Vagina (tissue), 2 donors: ENCODE measurements at places on chromosomes 1 and 21.

DNA sequence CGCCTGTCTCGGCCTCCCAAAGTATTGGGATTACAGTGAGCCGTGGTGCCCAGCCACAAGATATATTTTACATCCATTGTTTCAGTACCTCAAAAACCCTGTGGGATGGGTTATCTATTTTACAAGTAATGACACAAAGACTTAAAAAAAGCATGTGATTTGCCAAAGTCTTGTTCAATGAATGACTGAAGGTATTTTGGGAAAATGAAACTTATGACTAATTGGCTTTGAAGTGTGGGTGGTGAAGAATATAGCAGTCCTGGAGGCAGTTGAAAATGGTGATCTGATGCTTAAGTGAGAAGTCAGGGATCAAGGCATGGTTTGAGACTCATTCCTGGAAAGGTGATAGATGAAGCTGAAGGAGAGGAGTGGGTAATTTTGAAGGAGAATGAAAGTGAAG is 3.0 kb downstream of the SWT1 start:
- no peak for DNase-seq

GRCh38 chr1:99146129-99146848 is 118.0 kb upstream of the PLPPR4 start:
- no peak for DNase-seq

- no peak for DNase-seq
Measured at GRCh38 chr1:158045639-158046038, 52.2 kb downstream of the KIRREL1 start.

DNA sequence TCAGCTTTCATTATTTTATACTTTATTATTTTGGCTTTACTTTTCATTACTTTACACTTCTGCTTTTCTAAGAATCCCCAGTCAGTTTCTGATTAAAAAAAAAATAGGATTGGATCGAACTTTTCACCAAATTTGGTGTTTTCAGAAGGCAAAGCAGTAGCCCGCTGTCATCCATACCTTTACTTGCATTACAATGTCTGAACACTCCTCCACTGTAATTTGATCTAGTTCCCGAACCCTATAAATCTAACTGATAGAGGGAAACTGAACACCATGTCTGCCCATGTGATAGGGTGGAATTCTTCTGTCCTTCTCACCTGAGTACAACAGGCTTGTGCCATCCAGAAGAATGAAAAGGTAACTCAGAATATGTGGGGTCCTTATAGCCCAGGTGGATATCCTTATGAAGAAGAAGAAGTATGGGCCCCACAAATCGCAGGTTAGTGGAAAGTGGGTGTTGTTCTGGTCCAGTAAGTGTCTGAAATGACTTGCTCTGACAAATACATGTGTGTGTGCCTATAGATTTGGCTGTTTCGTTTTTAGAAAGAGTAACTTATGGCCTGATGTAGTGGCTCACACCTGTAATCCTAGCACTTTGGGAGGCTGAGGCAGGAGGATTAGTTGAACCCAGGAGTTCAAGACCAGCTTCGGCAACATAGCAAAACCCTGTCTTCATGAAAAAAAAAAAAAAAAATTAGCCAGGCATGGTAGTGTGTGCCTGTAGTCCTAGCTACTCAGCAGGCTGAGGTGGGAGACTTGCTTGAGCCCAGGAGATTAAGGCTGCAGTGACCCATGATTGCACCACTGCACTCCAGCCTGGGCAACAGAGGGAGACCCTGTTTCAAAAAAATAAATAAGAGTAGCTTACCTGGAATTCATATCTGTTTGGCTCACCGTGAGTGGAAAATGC is 26.6 kb upstream of the CDC14A start:
- no peak for DNase-seq

- no peak for DNase-seq
Measured at GRCh38 chr21:21439761-21440160, 441.6 kb downstream of the NCAM2 start.

- no peak for DNase-seq
Measured at GRCh38 chr1:101243751-101244150, 6.9 kb downstream of the S1PR1 start.

GRCh38 chr1:23446661-23447310 is 22.2 kb upstream of the TCEA3 start:
- no peak for DNase-seq

GRCh38 chr1:211902624-211903291 is 72.2 kb upstream of the LPGAT1 start:
- DNase-seq, result no peak

DNA sequence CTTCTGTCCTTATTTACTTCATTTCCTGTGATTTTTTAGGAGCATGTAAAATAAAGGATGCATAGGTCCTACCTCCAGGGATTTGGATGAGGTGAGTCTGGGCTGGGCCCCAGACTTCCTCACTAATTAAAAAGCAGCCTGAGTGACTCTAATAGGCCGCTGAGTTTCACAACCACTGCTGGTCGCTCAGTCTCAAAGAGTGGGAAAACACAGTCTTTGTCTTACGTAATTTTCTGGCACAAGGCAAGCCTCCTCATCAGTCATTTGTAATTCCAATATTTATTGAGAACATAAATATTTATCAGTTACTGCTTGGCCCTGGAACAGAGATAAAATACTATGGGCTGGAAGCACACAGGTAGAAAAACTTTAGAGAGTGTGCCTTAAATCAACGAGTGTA is 195.4 kb upstream of the RUNX1 start:
- DNase-seq, result no peak

DNA sequence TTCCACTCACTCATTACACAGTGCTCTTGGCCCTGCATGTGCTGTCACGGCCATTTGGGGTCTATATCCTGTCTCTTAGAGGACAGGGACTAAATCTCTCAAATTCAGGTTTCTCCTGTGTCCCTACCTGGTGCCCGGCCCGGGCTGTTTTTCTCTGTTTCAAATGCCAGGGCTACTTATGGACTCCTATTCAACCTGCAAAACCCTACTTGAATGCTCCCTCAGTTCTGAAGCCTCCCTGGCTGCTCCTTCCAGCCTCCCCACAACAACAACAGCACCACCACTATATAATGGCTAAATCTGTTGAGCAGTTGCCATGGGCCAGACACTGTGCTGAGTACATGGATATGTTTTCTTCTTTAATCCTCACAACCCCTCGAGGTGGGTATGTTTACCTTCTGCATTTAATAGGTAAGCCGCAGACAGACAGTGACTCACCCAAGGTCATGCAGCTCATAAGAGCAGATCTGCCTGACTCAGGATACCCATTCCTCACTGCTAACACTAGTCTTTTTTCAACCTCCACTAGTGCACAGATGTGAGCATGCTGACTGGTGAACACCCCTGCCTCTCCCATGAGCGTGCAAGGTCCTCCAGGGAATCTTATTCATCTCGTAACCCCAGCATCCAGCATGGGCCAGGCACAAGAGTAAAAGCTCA is 29.9 kb downstream of the DHRS3 start:
- DNase-seq, result no peak

GRCh38 chr1:215256936-215257679 is 174.6 kb downstream of the KCNK2 start:
- no peak for DNase-seq

DNA sequence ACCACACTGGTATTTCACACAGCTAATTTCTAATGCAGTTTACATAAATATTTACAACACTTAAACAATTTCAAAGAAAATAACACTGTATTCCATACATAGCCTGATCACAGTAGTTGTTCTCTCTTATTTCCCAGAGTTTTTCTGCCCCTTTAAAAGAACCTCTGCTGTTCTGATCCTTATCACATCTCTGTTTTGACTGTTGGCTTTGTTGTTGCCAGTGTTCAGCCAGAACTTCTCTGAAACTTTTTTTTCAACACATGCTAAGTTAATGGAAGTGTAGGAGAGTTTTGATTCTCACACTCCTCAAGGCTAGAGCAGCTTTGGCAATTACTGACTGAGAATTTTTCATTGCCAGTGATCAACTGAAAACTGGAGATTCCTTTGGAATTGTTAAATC is 11.1 kb downstream of the SELE start:
- no peak for DNase-seq

DNA sequence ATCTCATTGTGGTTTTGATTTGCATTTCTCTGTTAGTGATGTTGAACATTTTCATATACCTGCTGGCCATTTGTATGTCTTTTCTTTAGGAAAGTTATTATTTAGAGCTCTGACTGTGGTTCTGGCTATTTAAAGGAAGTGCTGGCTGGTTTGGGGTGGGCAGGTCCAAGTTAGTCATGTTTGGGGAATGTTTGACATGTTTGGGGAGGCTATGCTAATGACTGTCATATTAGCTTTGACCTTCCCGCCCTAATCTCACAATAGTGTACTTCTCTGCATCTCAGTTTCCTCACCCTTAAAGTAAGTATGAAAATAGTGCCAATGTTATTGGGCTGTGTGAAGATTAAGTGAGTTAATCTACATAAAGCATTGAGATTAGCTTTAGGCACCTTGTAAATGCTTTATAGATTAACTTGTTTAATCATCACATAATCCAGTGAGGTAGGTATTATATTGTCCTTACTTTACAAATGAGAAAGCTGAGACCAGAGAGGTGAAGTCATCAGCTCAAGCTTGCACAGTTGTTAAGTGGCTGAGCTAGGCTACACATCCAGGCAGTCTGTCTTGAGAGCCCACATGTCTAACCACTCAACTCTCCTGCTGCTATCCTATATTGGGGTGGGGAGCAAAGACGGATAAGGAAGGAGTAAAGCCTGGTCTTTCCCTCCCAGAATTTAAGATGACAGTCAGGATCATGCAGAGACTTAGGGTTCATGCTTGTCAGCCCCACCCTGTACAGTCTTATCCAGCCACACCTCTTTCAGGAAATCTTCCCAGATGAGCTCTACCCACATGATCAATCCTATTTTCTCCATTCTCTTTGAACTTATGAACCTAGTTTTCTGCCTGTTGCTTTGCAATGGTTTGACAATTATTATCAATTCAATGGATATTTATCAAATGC is 22.8 kb upstream of the CRNN start:
- DNase-seq, result no peak

DNA sequence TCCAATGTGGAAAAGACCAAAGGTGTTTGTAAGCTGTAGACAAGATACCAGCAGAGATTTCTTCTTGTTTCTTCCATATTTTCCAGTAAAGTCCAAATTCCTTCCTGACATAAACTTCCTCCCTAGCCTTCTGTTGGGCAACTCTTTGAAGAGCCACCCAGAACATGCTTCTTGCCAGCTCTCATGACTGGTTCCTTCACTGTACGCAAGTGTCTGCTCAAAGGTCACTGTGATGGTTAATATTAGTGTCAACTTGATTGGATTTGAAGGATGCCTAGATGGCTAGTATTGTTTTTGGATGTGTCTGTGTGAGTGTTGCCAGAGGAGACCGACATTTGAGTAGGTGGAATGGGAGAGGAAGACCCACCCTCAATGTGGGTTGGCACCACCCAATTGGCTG is 416.6 kb upstream of the RUNX1 start:
- DNase-seq, result no peak

DNA sequence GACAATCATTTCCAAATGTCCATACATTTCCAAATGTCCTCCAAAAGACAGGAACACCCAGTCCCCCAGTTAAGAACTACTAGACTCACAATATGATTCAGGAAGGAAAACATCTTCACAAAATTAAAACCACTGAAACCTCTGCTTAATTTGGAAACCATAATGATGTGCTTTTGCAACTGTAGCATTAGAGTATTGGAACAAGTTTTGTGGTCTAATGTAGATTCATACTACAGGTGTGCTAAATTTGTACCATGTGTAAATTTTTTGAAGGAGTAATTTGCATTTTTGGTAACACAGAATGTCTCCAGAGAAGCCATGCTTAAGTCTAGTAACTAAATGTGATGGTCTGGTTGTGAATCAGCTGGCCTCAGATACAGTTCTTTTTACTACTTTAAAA is 129.6 kb downstream of the DPYD start:
- no peak for DNase-seq

DNA sequence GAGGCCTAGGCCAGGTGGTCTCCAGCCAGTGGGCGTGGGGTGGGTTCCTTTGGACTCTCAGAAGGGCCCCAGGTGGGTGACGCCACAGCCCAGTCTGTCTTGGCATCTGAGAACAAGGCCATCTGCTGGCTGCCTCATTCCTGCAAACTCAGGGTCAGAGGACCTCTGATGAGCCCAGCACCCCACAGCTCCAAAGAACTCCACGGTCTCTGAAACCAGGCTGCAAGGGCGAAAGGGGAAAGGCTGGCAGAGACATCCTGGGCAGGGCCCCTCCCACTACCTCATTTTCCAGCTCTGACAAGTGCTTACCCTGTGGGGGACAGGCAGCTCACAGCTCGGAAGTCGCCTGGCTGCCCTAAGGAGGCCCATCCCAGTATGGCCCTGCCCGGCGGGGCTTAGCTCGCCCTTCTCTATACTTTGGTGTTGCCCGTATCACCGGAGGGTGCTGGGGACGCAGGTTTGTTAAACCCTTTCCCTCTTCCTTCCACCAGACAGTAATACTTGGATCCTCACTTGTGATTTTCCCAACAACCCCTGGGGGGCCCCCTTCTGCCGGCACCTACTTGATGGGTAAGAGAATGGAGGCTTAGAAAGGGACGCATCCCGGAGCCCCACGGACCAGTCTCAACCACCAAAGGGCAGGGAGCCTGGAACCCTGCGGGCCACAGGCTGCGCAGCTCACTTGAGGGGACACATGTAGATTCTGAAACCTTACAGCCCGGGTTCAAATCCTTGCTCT is 10.9 kb upstream of the EDN2 start:
- DNase-seq, result no peak

DNA sequence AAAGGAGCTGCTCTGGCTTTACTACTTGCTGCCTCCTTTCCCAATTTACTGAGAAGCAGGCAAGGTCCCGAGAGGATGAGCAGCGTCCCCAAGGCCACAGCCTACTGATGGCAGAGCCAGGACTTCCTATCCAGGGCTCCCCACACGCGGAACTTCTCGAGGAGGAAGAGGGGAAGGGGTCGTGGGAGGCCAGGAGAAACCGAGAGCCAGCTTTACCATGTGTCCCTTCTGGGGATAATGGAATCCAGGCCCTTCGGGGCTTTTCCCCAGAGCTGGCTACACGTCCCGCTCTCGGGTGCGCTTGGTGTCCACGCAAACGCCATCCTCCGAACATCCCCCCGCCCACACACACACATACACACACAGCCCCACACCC is 4.3 kb upstream of the CCN1 start:
- no peak for DNase-seq

DNA sequence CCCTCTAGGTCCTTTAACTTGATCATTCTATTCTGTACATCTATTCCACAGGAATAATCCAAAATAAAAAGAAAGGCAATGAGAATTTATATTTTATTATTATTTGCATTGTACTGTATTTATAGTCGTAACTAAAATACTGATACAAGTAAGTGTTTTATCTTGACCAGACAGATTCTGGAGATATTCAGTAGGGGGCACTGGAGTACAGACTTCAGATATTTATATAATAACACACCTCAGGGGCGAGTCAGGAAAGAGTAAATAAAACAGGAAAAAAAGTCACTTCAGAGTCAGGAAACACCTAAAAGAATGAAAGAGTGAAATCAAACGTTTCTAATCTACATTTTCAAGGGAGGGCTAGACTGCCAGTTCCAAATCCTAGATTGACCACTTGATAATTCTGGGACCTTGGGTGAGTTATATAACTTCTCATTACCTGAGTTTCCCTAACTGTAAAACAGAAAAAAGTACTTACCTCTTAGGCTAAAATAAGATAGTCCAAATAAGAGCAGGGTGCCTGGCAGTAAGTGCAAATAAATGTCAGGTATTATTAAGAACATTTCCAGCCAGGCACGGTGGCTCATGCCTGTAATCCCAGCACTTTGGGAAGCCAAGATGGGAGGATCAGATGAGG is 31.1 kb upstream of the MTF1 start:
- no peak for DNase-seq

GRCh38 chr1:61993331-61993961 is 201.2 kb upstream of the L1TD1 start:
- no peak for DNase-seq

- no peak for DNase-seq
Measured at GRCh38 chr1:239870194-239870593, 221.5 kb upstream of the FMN2 start.

- no peak for DNase-seq
Measured at GRCh38 chr1:247531937-247532336, 4.3 kb downstream of the OR2C3 start.
